ENCODE measurements at places on chromosomes 6 and 20. TPM values are rescaled to one million over a fixed set of nuclear protein-coding genes. Genes with fewer than 3 reads are reported as not detected.

GSTA2 gene
- not detected for total RNA-seq

ARMC12 gene
- 0.32 TPM for total RNA-seq

NKX2-2 gene
- total RNA-seq = not detected

ANKS1A gene
- total RNA-seq = 7.7 TPM

CEP85L gene
- 27.9 TPM for total RNA-seq

COL11A2 gene
- total RNA-seq = 0.98 TPM

DNA sequence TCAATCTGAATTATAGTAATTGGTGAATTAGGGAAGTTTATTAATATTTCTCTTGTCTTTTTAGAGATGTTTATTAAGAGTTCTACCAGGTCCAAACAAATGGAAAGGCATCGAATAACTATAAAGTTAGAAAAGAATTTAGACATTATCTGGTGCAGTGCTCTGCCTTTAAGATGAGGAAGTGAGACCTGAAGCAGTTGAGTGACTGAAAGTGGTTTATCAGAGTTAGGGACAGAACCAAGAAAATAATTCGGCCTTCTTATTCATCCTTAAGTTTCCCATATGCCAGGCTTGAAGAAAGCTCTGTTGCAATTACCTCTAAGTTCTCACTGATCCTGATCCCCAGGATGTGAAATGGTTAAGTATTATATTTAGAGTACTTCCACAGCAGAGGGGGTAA lies 94.2 kb upstream of the FLRT3 start:
- DNase-seq = no peak

DNA sequence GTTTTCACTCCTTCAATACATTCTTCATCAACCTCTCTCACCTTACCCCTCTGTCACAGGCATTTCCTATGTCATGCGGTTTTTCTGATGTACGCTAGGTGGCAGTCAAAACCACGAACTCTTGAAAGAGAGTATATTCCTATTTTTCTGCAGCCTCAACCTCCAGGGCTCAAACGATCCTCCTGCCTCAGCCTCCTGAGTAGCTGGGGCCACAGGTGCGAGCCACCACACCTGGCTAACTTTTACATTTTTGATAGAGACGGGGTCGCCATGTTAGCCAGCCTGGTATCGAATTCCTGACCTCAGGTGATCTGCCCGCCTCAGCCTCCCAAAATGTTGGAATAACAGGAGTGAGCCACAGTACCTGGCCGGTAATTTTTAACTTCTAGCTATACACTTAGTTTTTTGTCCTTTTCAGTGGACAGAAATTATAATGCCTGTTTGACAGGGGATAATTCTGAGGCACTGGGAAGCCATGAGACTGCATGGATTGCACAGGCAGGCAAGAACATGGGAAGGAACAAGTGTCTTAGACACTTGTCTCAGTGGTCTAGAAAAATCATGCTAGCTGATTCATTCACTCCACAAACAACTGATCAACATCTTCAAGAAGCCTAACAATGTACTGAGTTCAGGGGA lies 22.5 kb upstream of the HFE start:
- no peak for DNase-seq

- no peak for DNase-seq
These were observed 288.8 kb upstream of the FERMT1 start for GRCh38 chr20:6411651-6412050.

DNA sequence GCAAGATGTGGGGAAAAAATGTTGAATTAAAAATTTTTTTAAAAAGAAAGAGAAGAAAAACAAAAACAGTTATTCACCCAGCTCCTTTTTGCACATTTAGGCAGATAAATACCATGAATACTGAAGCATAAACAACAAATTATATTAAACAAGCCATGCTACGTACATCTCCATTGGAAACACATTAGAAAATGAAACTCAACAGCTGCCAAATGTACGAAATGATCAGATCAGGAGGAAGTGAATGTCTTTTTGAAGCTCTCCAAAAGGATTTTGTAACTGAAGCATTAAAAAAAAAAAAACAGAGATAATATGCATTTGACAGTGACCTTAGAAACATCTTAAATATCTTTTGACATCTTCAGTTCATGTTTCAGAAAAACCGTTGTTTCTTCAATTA lies 56.7 kb downstream of the CD83 start:
- no peak for DNase-seq

DNA sequence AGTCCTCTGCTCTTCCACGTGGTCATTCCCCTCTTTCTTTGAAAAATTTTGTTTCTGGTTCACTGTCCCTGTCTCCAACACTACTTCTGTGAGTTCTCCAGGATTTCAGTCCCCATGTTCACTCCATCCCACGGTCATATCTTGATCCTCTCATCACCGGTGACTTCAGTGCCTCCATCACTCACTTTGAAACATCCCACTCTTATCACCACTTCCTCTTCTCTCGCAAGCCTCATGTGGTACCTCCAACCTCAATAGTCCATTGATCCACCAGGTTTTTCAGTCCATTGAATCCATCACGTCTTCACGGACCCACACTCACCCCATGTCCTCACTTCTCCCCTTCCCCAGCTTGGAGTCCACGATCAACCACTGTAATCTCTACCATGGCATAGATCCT lies 64.8 kb downstream of the CARMIL1 start:
- no peak for DNase-seq

GRCh38 chr6:126574301-126574700 lies 234.4 kb downstream of the CENPW start:
- DNase-seq = no peak

- DNase-seq = no peak
These were observed 12.1 kb upstream of the SRC start for GRCh38 chr20:37333848-37334318.

DNA sequence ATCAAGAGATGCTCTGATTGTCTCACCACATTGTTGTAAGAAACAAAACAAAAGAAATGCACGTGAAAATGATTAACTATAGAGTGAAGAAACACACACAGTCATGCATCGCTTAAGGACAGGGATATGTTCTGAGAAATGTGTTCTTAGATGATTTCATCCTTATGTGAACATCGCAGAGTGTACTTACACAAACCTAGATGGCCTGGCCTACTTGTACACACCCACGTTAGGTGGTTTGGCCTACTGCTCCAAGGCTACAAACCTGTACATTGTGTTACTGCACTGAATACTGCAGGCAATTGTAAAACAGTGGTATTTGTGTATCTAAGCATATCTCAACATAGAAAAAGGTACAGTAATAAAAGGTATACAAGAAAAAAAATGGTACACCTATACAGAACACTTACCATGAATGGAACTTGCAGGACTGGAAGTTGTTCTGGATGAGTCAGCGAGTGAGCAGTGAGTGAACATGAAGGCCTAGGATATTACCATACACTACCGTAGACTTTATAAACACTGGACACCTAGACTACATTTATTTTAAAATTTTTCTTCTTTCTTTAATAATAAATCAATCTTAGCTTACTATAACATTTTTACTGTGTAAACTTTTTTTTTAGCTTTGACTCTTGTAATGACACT lies 48.6 kb downstream of the FKBP5 start:
- no peak for DNase-seq
